CD4-positive, alpha-beta T cell treated with Interleukin-12 subunit alpha and Interleukin-12 subunit beta, for 1 hour (primary cell): ENCODE measurements at places on chromosomes 6 and 20.

GRCh38 chr20:24895898-24896658 lies 53.0 kb upstream of the CST7 start:
- no peak for DNase-seq

GRCh38 chr20:54176610-54177009 lies 2.8 kb upstream of the CYP24A1 start:
- DNase-seq = no peak

GRCh38 chr20:18613553-18613952 lies 25.7 kb downstream of the DTD1 start:
- DNase-seq = no peak

DNA sequence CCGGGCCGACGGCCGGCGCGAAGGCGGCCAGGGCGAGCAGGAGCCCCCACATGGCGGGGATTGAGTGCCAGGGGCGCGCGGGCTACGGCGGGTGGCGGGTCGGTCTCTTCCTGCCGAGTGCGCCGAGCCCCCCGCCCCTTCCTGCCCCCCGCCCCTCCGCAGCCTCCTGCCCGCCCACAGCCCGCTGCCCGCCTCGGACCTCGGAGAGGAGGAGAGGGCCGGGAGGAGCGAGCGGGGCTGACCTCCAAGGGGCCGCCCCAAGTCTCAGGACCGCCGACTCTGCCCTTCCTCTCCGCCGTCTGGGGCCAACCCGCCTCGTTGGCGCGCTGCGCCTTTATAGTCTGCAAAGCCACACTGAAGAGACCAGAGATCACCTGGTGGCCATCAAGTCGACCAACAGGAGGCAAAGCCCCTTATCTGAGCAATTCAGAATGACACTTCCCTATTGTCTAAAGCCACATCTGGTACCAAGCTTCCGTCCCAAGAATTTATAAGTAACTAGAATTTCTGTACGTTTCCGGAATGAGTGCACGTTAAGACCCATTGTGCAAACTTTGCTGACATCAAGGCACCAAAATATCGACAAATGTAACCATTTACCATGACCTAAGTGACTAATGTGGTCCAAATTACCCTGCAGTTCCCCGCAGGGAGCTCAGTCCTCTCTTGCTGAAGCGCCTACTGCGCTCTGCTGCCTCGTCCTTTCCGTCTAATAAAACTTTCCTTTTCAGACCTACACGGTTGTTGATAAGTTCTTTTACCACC lies at the start of gene CPXM1:
Gene CPXM1 (minus strand): TSS at position 107 of the 765 bp plus-strand sequence. CDS start 55 bp downstream, at position 52.
- DNase-seq = no peak

DNA sequence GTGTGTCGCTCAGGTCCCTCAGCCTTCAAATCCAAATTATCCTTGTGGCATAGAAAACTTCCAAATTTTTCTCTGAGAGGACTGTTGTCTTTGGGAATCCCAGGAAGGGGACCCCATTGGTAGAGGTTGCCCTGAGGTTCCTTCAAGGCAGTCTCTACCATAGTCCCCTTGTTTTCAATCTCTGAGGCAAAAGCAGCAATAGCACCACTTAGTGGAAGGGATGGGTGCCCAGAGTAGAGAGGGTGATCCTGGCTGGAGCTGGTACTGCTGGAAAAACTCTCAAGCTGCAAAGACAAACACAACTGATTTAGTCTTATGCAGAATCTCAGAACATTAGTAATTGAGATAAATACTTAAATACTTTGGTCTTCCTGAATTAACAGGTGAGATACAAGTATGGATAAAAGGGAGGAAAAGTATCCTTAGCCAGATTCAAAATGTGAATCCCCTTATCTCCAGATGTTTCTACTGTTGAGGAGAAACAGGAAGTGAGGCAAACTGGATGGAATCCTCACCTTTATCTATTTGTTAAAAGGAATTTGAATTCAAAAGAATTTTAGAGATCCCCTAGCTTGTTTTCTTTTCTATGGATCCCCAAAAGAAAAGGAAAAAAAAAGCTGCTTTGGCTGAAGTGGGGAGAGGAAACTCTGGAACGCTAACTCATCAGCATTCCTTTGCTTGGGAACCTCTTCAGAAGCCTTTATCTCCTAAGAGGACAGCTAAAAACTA lies 13.4 kb downstream of the ZNF318 start:
- DNase-seq = peak; percentile 21

GRCh38 chr6:4574007-4574406 lies 202.2 kb upstream of the CDYL start:
- DNase-seq = no peak

DNA sequence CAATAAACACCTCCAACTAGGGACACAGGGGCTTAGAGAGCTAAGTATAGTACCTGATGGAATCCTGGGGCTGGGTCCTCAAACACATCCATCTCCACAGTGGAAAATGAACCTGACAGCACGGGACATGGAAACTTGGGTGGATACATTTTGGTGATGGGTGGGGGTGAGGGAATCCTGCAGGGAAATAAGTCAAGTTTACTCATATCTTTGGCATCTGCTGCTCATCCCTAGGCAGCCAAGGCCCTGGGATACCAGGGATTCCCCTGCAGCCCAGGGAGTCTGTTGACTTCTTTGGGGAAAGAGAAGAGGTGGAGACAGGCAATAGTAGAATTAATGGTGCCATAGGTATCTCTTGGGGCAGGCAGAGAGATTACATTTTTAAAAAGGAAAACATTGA lies 6.6 kb downstream of the APOBEC2 start:
- DNase-seq = no peak

GRCh38 chr20:42082611-42083010 lies 464.4 kb upstream of the CHD6 start:
- DNase-seq = no peak

GRCh38 chr20:9608639-9609340 lies 94.4 kb downstream of the LAMP5 start:
- no peak for DNase-seq

DNA sequence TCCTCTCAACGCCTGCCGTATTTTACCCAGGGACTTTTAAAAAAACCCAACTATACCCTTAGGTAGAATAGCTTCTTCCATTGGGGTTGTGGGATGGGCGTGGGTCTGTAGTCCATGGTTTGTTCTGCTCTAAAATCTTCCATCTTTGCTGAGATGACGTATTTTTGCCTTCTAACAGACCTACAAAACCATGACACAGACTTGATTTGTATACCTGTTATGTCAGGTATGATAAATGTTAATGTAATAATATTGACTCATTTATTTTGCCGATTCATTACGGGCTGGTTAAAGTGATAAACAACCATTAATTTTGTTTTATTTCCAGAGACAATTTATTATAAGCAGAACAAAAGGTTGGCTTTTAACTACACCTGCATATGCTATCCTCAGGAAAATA lies 48.7 kb downstream of the UST start:
- DNase-seq = no peak

DNA sequence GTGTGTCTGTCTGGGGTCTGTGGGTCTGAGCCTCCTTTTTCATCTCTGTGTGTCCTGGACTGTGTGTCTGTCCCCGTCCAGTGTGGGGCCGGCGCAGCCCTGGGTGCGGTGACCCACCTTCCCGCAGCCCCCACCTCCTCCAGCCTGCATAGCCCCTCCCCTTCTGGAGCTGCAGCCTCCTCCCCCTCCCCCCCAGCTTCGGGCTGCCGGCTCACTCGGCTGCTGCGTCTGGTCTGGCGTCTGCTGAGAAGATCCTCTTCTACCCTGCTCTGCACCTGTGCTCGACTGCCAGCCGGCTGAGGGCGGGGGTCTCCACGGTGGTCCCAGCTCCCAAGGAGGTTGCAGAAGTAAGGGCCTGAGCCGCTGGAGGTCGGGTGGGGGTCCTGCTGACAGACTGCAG lies 7.6 kb upstream of the LKAAEAR1 start:
- no peak for DNase-seq

GRCh38 chr6:132445201-132445951 lies 44.1 kb upstream of the MOXD1 start:
- DNase-seq = no peak

GRCh38 chr6:105484238-105485161 lies 81.6 kb upstream of the PREP start:
- DNase-seq = peak; percentile 54

DNA sequence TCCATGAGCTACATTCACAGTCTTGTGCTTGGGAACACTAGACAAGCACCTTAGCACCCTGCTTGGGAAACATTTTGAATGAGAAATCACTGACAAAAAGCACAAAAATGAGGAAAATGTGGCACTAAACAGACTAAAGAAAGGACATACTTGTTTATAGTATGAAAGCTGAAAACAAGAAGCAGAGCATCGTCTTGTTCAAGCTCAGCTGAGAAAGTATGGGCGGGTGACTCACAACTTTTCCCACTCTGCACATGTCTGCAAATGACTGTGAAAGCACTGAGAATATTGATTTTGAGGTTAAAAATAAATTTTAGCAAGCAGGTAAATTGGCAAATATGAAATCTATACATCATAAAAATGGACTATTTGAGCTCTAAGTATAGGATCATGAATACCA lies 725.3 kb downstream of the COL12A1 start:
- DNase-seq = no peak

DNA sequence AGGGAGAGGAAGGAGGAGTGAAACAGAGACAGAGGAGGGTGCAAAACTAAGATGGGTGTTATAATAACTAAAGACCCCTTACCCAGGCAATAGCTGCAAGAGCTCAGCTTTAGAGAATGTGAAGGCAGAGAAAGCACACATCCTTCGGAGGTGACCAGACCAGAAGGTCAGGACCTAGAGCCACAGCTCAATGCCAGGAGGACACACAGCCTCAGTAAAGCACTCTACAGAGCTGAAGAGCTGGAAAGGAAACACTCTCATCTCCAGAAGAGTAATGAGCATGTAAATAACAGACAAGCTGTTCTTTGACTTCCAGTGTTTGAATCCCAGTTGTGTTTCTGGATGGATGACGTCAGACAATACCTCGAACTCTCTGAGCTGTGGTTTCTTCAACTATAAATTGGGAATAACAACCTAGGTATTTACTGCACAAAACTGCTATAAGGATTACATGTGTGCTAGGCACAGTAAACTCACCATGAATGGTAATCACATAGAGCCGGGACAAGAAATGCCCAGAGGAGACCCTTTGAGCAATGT lies 63.2 kb downstream of the MAP3K5 start:
- no peak for DNase-seq

DNA sequence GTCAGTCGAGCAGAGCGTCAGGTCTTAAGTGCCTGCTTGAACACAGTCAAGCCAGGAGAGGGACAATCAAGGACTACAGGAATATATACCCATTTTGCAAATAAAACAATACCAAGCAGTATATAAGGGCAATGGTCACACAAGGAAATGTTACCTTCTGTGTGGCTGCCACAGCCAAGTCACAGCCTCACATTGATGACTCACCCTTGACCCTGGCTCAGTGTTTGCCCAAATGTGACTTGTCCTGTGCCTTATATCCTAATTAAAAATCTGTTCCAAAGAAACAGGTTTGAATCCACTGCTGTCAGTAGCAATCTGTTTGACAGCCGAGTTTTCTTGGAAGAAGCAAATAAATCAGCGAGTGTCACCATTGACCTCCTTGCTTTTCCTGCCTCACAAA lies 34.3 kb downstream of the C6orf89 start:
- no peak for DNase-seq

GRCh38 chr6:62974452-62974851 lies 236.8 kb upstream of the FKBP1C start:
- DNase-seq = no peak

DNA sequence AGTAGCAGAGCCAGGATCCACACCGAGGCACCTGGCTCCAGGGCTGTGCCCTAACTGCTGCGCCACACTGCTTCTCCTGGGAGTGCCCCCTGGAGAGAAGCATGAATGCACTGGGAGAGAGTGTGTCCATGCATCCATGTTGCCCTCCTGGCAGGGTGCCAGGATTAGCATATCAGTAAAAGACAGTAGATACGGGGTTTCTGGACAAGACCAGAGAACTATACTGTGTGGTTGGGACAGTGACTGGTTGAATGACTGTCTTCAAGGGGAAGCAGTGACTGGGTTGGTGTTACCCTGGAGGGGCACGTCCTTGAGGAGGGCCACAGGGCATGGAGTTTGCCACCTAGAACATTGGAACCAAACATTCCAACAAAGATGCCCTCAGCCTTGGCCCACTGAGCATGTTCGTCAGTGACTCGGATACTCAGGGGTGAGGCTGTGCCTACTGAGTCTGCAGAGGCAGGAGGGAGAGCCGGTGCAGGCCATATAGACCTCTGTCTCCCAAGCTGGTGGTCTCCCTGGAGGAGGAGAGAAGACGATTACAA lies 288.8 kb downstream of the CDC5L start:
- no peak for DNase-seq

DNA sequence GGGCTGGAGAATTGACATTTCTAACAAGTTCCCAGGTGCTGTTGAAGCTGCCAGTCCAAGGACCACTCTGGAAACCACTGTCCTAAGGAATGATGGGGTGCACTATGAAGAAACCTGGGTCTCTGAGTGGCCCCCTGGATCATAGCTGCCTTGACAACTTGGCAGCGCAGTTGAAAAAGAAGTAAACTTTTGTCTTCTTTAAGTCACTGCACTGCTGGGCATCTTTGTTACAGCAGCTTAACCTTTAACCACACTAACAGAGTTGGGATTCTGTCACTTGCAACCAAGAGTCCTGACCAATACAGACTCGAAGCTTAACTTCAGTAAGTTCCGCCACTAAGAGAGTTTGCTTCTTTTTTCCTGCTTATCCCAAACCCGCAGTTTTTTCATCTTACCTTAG lies 8.5 kb upstream of the KCNK15 start:
- DNase-seq = no peak

DNA sequence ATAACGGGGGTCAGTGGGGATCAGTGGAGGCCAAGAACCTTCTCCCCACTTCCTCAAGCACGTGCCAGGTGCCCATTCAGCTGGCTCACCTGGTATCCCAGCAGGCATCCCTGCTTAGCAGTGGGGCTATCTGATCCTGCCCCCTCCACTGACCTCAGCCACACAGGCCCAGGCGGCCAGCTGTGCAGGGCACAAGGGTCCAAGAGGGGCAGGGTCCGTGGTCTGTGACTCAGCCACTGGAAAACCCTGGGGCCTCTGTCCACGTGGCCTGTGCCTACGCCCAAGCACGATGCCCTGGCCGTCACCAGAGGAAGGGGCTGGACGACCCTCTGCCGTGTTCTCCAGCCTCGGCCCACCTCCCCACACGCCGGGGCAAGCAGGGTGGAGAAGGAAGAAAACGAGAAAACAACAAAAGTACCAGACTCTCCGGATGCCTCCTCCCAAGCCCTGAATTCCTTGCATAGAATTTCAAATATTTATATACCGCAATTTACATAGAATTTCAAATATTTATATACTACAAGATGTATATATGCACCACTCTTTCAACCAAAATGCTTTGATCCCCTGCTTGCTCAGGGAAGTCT lies 12.1 kb downstream of the PXDC1 start:
- DNase-seq = no peak

GRCh38 chr20:208942-209566 lies 18.0 kb upstream of the DEFB129 start:
- DNase-seq = peak; percentile 48

GRCh38 chr20:14342918-14343317 lies 5.5 kb upstream of the FLRT3 start:
- DNase-seq = no peak

GRCh38 chr20:5474646-5475550 lies 158.1 kb upstream of the PROKR2 start:
- DNase-seq = no peak
